ENCODE measurements at places on chromosomes 3 and 15.
A peak's percentile ranks its signal among the peaks of the same experiment; 100 is the strongest.

DNA sequence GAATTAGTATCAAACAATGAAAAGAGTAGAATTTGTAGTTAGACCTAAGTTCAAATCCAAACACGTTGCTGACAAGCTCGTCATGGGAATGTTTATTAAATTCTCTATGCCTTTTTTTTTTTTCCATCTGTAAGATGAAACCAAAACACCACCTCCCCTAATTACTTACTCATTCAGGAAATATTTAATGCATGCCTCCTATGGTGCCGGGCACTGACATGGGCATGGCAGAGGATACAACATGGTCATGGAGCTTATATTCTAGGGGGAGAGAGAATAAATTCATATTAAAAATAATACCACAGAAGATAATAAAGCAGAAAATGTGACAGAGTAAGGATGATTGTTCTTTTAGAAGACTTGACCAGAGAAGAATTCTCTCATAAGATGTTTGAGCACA is 215.8 kb downstream of the RYR3 start:
- no peak for DNase-seq

DNA sequence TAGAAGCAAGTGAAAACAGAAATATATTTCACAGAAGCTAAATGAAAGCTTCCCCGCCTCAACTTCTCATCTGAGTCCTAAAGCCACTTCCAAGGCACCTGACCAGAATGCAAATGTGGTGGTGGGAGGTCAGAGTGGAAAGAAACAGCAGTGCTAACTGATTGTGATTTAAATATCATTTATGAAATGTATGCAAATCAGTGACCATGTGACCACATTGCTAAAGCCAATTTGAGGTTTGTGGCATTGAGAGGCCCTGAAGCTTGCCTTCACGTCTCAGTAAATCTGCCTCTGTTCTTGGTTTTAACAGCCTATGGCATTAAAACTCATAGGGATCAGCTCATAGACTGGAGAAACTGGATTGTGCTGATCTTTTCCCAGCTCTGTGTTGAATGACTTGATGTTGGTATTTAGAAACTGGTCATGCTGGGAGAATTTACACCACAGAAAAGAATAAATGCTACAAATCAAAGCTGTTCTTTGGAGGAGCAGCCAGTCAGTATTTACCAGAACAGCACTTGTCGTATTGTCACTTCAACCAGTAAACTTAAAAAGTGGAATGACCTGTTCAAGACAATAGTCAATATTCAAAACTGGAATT is 481.4 kb upstream of the ALCAM start:
- DNase-seq: no peak

- DNase-seq: no peak
Measured at GRCh38 chr15:74389241-74390048, 22.0 kb upstream of the CYP11A1 start.

DNA sequence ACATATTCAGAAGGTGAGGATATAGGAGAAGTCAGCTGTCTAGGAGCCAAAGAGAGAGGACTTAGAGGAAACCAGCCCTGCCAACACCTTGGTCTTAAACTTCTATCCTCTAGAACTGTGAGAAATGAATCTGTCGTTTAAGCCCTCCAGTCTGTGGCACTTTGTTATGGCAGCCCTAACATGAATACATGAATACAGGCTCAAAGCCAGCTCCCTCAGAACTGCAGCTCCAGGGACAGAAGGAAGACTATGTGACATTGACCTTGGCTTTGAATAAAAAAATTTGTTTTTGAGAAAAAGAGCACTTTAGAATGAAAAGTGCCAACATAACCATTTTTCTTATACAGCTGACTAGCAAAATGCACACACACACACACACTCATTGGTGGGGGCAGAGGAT is 110.9 kb upstream of the ATP2B2 start:
- DNase-seq: no peak

DNA sequence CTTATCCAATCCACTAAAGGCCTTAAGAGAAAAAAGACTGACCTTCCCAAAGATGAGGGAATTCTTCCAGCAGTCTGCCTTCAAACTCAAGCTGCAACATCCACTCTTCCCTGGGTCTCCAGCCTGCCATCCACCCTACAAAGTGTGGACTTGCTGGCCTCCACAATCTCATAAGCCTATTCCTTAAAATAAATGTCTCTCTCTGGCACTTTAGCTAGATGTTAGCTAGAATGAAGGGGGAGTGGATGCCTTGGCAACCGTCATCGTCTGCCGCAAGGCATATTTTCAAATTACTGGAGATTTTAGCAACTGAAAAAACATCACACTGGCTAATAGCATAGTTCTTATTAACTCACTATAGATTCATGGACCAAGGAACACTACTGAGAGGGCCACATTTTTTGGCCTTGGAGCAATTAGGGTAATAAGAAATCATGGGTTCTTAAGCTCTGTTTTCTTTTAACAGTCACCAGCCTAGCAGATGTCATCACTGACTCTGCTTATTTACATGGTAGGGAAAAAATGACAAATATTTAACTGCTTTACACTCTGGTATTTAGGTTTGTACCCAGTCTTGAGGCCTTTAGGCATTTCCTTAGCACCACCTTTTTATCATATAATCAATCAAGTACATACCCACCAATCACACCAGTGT is 245.3 kb downstream of the MYRIP start:
- DNase-seq: no peak

DNA sequence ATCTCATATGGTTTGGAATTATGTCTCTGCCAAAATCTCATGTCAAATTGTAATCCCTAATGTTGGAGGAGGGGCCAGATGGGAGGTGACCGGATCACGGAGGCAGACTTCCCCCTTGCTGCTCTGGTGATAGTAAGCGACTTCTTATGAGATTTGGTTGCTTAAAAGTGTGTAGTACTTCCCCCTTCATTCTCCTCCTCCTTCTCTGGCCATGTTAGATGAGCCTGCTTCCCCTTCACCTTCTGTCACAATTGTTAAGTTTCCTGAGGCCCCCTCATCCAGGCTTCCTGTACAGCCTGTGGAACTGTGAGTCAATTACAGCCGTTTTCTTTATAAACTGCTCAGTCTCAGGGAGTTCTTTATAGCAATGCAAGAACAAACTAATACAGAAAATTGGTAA is 51.1 kb downstream of the NEDD4 start:
- peak; percentile 94 for DNase-seq

DNA sequence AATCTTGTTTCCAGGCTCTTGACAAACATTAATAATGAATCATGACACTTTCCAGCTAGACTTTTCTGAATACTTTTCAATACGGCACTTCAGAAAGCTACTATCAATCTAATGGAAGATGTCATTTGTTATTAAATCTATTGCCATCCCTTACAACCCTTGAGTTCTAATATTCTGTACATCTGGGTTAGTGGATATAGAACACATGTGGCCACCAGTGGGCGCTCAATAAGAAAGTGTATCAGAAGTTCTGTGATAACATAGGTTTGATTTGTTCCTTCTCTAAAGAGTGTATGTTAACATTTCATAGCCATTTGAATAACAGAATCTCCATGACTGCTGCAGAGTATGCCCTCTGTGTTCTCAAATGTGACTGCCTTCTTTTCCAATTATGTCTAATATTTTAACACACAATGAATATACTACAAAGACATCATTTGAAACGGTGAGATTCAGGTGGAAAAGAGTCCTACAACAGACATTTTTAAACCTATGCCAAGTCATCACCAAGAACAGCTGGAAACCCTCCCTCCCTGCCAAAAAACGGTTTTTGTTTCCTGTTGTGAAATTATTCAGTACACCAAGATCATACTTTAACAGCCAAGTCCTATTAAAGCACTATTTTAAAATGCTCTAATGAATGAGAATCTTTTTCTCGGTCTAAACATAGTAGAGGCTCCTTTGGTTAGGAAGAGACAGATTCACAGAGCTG is 22.2 kb downstream of the ALDH1A2 start:
- DNase-seq: peak; percentile 49

DNA sequence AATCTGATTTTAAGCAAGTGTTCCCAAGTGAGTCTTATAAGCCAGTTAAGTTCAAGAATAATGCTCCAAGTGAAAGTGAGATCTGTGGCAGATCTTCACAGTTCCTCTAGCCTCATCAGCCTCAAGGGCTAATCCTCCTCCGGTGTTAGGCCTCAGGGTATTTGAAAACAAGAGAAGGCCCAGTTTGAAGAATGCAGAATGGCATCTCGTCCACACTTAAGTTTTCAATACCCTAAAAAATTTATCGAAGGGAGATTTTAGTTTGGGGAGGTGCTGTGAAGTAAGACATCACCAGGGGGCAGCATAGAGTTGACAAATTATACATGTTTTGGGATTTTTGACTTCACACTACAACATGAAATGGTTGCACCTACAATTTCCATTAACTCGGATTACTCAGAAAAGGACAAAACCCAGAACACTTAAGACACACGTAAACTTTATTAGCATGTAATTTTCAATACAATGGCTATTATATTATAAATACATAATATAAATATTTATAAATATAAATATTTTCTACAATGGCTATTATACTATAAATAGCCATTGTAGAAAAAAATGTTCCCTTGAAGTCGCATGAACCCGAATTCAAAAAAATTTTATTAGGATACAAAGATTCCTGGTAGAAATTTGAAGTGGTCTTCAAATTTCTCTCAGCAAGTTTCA is 2.3 kb upstream of the TMEM266 start:
- peak; percentile 76 for DNase-seq

DNA sequence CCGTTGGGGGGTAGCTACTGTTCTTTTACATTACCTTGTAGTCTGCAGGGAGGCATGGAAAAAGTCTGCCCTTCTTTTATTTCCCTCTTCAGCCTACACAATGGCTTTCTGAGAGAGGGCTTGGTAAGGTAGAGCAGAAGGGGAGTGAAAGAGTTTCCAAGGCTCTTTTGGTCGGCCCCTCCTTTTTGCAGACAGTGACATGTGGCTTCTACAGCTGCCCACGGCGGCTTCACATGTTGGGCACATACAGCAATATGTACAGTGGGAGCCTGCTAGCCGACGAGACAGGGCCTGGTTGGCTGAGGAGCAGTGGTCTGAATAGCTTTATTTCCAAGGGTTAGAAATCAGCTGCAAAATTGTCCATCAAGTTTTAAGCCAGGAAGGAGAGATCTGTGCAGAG is 4.0 kb downstream of the INAFM2 start:
- DNase-seq: no peak

DNA sequence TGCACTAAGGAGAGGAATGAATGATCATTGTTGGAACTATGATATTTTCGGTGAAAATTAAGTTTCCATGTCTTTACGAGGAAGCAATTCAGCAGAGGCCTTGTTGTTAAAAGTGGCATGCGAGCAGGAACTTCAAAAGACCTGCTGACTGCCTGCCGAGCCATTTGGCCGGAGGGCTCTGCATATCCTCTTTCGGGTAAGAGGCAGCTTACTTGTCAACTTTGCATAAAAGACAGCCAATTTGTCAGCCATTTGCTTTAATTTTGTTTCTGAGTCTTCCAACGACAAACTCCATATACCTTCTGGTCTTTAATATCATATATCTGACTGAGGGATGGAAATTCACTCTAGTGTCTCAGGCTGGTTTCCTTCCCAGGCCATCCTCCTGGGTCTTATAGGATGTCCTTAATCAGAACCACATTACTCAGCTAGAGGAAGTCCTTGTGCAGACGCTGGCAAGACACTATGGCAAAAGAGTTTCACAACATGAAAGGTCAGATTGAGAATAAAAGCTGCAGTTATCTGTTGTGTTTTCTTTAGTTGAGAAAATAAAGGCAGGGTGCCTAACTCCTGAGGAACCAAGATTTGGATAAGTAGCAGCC is 128.7 kb upstream of the WNT5A start:
- DNase-seq: no peak

DNA sequence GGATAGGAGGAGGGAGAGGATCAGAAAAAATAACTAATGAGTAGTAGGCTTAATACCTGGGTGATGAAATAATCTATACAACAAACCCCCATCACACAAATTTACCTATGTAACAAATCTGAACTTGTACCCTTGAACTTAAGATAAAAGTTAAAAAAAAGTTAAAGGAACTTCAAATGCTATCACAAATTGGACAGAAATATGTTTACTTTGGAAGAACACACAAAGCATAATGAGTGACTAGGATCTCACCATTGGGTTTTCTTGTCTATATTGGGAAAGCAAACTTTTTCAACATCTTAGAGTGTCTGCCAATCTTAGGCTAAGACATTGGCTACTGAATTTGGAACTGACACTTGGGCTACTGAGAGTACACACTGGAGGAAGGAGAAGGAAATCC is 140.4 kb downstream of the THRB start:
- no peak for DNase-seq

DNA sequence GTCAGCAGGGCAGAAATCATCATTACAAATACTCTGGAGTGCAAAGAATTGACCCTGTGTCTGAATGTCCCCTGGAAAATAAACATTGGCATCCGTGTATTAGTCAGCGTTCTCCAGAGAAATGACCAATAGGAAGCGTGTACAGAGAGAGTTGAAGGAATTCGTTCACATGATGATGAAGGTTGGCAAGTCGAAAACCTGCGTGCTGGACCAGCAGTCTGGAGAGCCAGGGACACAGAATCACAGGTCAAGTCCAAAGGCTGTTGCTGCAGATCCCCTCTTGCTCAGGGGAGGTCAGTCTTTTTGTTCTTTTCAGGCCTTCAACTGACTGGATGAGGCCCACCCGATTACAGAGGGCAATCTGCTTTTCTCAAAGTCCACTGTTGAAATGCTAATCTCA is 16.6 kb downstream of the GP9 start:
- no peak for DNase-seq

DNA sequence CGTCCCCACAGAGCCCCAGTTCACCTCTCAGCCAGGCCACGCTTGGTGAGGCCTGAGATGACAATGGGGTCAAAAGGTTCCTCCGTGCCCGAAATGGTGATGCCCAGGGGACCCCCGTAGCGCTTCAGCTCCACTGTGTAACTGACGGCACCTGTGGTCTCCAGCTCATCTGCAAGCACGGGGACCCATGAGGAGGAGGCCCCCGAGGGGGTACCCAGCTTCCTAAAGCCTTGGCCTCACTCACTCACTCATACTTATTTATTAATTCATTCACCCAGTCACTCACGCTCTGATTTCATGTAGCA is 30.4 kb downstream of the GRIP2 start:
- no peak for DNase-seq

GRCh38 chr15:34656005-34656796 is 72.8 kb upstream of the GOLGA8B start:
- DNase-seq: no peak

GRCh38 chr3:72157748-72158638 is 373.0 kb upstream of the PROK2 start:
- no peak for DNase-seq

All from AML-193 (cell line).